ENCODE measurements at places on chromosomes 16 and 17.

- DNase-seq: no peak
Measured at GRCh38 chr16:1530349-1530882, 3.0 kb upstream of the TMEM204 start.

DNA sequence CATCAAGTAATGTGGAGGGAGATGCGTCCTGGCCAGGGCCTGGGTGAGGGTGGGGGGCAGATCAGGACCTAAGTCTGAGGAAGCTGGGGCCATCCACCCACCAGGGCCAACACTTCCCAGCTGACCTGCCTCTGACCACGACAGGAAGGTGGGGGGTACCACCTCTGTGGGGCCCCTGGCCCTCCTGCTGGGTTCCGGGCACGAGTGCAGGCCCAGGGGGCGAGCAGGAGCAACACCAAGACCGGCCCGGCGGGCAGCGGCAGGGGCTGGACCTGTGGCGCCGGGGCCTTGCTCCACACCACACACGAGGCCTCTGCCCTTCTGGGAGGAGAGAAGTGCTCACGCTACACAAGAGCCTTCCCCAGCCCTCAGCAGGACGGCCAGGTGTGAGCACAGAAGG, 13.3 kb downstream of the PDIA2 start:
- DNase-seq: no peak

DNA sequence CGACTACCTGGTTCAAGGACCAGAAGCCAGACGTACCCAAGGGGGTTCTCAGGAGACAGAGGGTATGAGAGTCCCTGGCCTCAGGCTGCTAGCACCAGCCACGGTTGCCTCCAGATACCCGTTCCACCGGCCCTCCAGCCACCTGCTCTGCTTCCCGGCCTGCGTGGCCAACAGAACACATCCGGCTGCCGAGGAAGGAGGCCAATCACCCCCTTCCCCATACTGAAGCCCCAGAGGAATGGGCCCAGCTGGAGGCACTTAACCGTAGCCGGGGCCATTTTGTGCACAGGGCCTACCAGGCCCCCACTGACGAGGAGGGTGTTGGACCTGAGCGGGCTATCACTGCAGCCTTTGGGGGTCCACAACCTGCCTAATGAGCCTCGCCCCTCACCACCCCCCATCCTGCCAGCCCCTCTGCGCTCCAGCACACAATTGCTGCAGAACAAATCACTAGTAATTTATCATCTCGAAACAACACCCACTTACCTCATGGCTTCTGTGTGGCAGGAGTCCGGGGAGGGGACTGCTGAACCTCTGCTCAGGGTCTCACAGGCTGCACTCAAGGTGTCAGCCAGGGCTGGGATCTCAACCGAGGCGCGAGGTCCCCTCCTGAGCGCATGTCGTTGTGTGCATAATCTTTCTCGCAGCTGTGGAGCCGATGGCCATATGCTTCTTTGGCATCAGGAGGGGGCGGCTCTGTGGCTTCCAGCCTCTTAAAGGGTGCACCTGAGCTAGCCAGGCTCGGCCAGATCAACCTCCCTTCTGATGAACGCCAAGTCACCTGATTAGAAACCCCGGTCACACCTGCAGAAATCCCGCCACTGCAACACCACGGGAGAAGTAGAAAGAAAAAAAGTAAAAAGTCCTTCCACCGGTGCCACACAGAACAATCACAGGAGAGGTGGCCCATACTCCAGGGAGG, 10.1 kb upstream of the KREMEN2 start:
- DNase-seq: no peak

- no peak for DNase-seq
Measured at GRCh38 chr17:48555258-48556228, 10.6 kb upstream of the HOXB2 start.

GRCh38 chr16:19126300-19126699, 12.5 kb downstream of the ITPRIPL2 start:
- no peak for DNase-seq

DNA sequence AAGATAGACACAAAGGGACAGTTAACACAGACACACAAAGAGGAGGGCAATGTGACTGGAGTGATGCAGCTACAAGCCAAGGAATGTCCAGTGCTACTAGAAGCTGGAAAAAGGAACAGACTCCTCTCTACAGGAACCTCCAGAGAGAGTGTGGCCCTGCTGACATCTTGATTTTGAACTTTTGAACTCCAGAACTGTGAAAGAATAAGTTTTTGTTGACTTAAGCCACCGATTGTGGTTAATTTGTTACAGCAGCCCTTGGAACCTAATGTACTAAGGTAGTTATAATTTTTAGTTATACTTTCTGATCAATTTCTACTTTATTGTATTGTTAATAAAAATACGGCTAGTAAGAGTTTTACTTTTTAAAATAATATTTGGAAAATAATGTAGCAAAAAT, 129.1 kb downstream of the MYO1D start:
- no peak for DNase-seq

DNA sequence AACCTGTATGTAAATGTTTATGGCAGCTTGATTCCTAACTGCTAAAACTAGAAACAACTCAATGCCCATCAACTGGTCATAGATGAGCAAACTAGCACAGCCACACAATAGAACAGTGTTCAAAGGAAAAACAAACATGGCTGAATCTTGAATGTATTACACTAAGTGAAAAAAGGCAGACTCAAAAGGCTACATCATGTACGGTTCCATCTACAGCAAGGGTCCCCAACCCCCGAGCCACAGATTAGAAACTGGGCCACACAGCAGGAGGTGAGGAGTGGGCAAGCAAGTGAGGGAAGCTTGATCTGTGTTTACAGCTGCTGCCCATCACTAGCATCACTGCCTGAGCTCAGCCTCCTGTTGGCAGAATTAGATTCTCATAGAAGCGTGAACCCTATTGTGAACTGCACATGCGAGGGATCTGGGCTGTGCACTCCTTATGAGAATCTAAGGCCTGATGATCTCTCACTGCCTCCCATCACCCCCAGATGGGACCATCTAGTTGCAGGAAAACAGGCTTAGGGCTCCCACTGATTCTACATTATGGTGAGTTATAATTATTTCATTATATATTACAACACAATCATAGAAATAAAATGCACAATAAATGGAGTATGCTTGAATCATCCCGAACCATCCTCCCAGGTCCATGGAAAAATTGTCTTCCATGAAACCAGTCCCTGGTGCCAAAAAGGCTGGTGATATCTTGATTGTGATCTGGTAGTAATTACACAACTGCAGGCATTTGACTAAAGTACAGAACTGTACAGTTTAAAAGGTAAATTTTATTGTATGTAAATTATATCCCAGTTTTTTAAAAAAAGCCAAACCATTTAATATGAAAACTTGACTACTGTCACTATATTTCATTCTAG, 7.7 kb downstream of the CEP20 start:
- DNase-seq: no peak

GRCh38 chr17:33901085-33901484, 354.0 kb upstream of the CCL2 start:
- DNase-seq: no peak

DNA sequence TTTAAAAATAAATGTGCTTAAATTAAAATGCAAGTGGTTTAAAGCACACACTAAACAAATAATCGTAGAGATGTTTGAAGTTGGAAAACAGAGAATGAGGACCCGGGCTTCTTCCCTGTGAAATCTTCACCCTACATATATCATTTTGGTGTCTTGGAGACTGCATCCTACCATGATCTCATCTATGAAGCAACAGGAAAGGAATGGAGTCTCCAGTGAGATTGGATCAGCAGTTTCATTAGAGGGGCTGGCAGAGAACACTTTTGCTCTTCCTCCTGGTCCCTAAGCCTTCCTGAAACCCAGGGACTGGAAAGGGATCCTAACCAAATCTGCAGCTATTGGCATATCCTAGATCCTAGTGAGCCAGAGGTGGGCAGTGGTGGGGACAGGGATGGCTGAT, 85.0 kb downstream of the GRIN2A start:
- DNase-seq: no peak

DNA sequence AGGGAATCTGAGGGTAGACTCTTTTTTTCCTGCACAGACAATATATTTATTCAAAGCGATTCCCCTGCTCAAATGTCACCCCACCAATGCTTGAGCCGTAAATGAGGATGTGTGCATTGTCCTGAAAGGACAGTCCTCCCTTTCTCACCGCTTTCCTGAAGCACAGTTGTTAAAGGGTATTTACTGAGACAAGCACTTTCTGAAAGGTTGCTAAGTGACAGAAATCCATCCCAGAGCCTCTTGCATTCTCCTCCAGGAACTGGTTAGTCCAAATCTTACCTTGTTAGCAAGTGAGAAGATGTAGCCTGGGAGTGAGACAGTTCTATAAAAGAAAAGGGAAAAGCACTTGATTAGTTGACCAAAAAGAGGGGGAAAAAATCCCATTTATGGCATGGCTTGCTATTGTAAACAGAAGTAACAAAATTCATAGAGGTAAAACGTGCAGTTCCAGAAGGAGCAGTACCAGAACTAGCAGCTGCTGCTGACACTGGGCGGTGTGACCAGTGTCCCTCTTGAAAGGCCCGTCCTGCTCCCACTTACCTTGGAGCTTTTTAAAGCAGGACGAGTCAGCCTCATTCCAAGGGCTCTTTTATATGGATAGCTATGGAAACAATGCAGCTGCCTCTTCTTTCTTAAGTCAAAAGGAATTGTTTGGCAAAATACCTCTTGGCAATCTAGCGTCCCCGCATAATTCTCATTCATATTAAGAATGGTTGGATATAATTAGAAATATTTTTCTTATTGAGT, at the start of gene MYH2:
Gene MYH2 (minus strand): TSS at position 563 of the 747 bp plus-strand sequence. CDS start 1,738 bp downstream, outside the sequence.
- DNase-seq: no peak

- no peak for DNase-seq
Measured at GRCh38 chr16:4218202-4218601, 23.7 kb downstream of the SRL start.

DNA sequence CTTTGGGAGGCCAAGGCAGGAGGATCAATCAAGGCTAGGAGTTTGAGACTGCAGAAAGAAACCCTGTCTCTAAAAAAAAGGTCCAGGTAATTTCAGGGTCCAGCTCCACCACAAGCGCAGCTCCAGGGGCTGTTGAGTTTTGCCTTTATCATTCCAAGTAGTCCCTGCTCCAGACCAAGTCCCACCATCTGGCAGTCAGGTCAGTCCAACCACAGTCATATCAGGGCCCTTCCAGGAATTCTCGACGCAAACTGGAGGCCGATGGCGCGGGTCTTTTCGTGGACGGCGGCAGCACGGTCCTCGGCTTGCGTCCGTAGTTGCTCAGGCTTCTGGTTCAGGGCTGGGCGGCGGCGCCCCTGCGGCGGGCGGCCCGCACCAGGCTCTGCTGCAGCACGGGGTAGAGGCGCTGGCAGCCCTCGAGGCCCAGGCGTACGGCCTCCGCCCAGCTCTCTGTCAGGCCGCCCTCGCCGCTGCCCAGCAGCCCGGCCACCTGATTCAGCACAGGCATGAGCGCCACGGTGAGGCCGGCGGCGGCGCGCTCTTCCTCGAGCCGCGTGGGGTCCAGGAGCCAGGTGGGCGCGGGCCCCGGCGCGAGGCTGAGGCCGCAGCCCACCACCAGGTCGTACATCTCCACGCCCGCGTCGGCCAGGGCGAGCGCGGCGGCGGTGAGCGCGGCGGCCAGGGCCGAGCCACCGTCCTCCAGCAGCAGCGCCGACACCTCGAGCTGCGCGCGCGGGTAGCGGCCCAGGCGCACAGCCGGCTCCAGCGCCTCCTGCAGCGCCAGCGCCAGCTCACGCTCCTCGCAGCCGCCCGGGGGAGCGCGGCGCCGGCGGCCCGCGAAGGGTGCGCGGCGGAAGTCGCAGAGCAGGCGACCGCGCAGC, 752 bp downstream of the EXOSC6 start:
- no peak for DNase-seq

DNA sequence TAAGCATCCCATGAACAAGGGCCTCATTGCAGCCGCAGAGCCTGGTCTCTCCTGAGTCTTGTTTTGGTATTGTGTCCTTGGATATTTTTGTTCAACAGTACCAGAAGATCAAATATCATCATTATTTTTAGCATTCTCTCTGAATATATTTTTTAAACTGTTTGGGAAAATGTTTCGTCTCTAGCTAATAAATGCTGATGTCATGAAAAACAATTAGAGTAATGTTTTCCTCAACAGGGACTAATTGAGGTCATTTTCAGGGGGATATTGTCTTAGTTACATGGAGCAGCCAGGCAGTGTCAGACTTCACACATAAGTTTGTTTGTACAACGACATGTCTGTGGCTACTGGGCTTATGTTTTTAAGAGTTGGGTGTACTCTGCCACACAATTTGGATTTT, 805.3 kb upstream of the SOX9 start:
- no peak for DNase-seq

- DNase-seq: no peak
Measured at GRCh38 chr17:57221366-57222350, 34.7 kb upstream of the MSI2 start.

DNA sequence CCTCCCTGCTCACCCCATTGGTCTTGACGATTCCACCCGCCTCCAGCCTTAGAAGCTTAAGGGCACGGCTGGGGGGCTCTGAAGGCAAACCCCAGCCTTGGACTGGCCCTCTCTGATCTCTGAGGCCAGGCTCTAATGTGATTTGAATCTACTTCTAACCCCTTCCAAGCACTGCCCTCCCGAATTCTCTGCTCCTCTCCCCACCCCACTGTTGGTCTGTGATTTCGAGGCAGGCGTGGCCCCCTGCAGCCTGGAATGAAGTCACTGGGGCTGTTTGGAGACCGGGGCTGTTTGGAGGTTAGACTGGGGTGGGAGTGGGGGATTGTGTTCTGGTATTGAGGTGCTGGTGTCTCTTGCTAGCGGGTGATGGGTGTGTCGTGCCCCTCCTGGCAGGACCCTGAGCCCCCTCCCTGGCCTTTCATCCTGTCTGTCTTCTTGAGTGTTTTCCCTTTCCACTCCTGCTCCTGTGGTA, 2.2 kb downstream of the GRB7 start:
- DNase-seq: no peak

DNA sequence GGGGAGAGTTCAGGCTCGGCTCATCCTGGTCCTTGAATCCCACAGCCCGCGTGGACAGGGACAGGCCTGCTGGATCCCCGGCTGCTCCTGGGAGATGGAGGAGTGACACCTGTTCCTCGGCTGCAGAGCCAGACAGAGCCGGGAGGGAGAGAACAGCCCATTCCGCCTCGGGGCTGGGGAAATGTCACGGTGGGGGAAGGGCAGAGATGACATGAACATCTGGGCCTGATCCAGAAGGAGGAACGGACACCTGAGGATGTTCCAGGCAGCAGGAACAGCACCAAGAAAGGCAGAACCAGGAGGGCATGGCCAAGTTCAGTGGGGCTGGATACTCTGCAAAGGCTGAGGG, 2.1 kb downstream of the ZNF764 start:
- DNase-seq: no peak

DNA sequence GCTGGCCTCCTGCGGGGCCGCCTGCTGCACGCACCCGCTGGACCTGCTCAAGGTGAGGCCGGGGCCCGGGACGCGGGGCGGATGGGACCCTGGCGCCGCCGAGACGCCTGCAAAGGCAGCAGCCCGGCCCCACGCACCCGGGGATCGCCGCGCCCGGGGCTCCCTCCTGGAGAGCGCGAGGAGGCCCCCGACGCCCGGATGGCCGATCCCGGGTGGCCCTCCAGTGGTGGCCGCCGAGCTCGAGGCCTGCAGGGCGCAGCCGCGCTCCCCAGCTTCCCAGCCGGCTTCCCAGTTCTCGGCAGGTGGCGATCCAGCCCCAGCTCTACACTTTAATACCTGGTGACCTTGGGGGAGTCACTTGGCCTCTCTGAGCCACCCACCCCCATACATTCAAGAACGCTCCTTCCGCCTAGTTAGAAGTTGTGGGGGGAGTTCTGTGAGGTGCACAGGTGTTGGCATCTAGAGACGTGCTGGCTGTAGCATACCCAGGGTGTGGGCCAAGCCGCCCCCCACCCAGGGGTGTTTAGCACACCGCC, 452 bp downstream of the SLC25A10 start:
- DNase-seq: no peak

All from stimulated activated CD8-positive, alpha-beta memory T cell treated with anti-CD3 and anti-CD28 coated beads, Interleukin-4, amount 100 ng/mL, for 1 hour (primary cell).